Activated CD4-positive, alpha-beta memory T cell treated with anti-CD3 and anti-CD28 coated beads for 36 hours (primary cell): ENCODE measurements at places on chromosomes 4 and X. TPM values are rescaled to one million over a fixed set of nuclear protein-coding genes. Genes with fewer than 3 reads are reported as not detected.
A peak's percentile ranks its signal among the peaks of the same experiment; 100 is the strongest.

Gene CXCL3
- not detected for total RNA-seq

Gene UNC5C
- not detected for total RNA-seq

DNA sequence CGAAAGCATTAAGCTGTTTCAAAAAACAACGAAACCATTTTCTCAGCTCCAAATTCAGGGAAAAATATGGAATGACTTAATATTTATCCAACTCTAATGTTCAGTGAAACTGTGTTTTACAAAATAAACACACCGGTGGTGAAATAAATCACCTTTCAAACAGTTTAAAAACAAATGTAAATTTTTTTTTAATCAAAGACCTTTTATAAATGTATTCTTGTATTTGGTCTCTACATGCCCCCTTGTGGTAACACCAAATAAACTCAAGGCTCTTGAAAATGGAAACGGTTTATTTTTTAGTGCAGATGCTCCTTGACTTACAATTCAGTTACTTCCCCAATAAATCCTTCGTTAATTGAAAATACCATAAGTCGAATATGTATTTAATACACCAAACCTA lies 45.8 kb upstream of the ITM2A start:
- H3K27ac ChIP-seq, result peak overlapping the region; percentile 42
- DNase-seq, result no peak
- H3K36me3 ChIP-seq, result no peaks in the 10 kb centered on the region
- H3K4me1 ChIP-seq, result peaks cover 28% of the 10 kb centered on the region
- peak overlapping the region; percentile 73 for H3K4me3 ChIP-seq
- no peaks in the 10 kb centered on the region for H3K27me3 ChIP-seq

GRCh38 chr4:88826771-88827170 lies 129.1 kb upstream of the NAP1L5 start:
- H3K27ac ChIP-seq, result no peak overlapping the region
- DNase-seq, result no peak
- peaks cover 14% of the 10 kb centered on the region for H3K4me1 ChIP-seq
- H3K4me3 ChIP-seq, result no peak overlapping the region
- H3K27me3 ChIP-seq, result no peaks in the 10 kb centered on the region

- no peak overlapping the region for H3K4me3 ChIP-seq
- DNase-seq, result no peak
- no peaks in the 10 kb centered on the region for H3K27me3 ChIP-seq
- no peak overlapping the region for H3K27ac ChIP-seq
Measured at GRCh38 chr4:13940921-13941320, 313.4 kb upstream of the BOD1L1 start.

GRCh38 chr4:96205143-96205936 lies 365.4 kb downstream of the PDHA2 start:
- no peaks in the 10 kb centered on the region for H3K36me3 ChIP-seq
- no peak overlapping the region for H3K4me3 ChIP-seq
- no peaks in the 10 kb centered on the region for H3K4me1 ChIP-seq
- no peak for DNase-seq
- no peak overlapping the region for H3K27ac ChIP-seq
